ENCODE measurements at places on chromosomes 1 and 21.

DNA sequence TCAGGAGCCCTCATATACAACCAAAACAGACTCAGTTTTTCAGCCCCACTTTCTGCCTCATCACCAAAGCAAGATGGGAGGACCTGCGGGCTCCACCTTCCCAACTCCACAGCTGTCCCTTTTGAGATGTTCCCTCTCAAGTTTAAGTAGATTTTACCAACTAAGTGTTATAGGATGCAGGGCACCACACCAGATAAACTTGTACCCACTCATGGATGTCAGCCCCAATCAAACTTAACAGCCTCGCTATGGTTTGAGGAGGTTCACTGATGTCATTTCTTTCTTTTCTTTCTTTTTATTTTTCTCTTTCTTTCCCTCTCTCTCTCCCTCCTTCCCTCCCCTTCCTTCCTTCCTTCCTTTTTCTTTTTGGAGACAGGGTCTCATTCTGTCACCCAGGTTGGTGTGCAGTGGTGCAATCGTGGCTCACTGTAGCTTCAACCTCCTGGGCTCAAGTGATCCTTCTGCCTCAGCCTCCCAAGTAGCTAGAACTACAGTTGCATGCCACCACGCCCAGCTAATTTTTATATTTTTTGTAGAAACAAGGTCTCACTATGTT lies 13.4 kb downstream of the CD58 start:
- no peak for DNase-seq

- no peak for DNase-seq
These were observed 187.1 kb upstream of the LMO4 start for GRCh38 chr1:87141556-87141955.

DNA sequence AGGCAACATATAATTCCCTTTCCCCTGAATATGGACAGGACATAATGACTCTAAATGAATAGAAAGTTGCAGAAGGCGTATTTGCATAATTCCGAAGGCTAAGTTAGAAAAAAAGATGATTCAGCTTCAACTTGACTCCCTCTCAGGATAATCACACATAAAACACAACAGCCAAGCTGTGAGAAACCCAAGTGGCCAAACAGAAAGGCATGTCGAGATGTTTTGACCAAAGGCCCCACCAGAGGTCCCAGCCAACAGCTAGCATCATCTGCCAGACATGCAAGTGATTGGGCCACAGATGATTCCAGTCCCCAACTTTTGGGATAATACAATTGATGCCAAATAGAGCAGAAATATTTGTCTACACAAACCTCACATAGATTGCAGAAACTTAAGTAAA lies 444.9 kb downstream of the LTN1 start:
- DNase-seq: no peak

- DNase-seq: no peak
These were observed 22.1 kb downstream of the ZBTB17 start for GRCh38 chr1:15953791-15954241.

DNA sequence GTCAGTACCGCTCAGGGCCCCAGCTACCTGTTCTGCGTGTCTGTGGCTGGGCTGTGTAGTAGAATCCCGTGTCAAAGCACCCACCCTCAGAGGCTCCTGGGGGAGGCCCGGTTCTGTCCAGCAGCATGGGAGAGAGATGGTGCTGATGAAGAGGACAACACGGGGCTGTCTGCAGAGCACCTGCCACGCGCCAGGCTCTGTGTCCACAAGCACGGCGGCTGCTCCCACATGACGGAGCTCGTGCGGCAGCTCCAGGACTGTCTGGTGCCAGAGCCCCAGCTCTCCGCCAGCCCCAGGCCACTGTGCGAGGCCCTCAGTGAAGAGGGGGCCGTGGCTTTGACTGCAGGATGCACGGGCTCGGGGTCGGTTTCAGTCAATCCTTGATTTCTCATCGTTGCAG lies 42.0 kb upstream of the TSPEAR start:
- DNase-seq: no peak

- no peak for DNase-seq
These were observed 9.4 kb upstream of the KIF14 start for GRCh38 chr1:200629876-200630514.

GRCh38 chr1:71233645-71234044 lies 152.8 kb upstream of the ZRANB2 start:
- DNase-seq: no peak

GRCh38 chr1:205760606-205761005 lies 10.6 kb upstream of the NUCKS1 start:
- no peak for DNase-seq
